ENCODE measurements at places on chromosomes 2 and 18.

DNA sequence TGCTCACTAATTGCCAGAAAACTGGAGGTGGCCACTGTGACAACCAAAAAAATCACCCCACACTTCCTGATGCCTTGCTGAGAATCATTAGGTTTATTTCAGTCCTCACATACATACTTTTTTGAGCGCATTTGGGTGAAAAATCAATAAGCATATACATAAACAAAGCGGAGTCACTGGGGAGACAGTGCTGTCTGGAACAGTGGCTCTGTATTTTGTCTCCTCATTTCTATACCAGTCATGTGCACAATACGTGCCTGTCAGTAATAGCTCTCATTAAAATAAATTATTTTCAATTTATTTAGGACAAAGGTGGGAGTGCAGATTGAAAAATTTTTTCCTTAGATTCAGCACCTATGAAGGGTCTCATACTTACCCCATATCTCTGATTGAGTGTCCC is 48.2 kb downstream of the CXCR4 start:
- DNase-seq: no peak

DNA sequence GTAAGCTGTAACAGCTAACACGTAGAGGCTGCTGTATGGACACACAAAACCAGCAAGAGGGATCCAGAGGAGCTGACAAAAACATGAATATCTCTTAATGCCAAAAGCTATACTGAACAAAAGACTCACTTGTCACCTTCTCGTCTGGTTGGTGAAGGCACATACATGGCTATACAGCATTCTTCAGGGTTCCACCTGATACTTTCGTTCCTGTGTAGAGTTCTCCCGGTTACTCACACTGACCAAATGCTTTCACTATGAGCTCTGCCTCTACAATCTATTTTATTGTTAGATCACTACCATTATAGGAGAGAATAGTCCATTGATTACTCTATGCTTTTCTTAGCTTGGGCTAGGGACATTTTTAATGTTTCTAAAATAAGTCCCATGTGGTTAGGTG is 193.1 kb downstream of the HNMT start:
- no peak for DNase-seq

- DNase-seq: no peak
Observed at GRCh38 chr2:195838002-195838401, 181.0 kb downstream of the SLC39A10 start.

DNA sequence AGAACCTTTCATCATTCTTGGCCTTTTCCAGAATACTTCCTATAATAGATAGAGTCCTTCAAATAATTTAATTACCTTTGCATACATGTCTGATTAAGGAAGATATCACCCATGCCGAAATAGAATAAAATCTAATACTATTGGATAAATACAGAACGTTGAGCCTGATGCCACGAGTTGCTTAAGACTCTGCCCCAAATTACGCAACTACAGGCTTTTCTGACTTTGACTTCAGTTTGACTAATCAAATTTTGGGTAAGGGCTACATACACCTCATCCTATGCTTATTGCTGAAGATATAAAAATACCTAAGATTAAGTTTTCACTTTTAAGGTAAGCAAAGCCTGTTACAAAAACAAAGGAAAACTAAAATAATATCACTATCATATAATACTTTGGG is 1065.1 kb upstream of the NRXN1 start:
- no peak for DNase-seq

DNA sequence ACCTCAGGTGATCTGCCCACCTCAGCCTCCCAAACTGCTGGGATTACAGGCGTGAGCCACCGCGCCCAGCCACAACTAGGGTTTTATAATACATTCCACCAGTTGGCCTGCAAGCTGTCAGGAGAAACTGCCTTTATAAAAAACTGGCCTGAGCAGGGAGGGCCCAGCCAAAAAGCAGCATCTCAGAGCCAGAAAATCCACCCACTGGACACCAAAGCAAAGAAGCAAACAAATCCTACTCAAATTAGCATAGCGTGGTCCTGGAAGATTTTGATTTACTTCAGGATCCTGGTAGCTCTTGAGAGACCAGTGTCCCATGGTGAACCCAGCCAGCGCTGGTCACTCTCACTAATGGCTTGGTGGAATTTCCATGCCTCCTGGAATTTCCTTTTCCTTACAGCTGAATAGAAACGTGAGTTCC is 60.0 kb upstream of the PXDN start:
- no peak for DNase-seq
